ENCODE measurements at places on chromosomes 5 and 9. TPM values are rescaled to one million over a fixed set of nuclear protein-coding genes. Genes with fewer than 3 reads are reported as not detected.
A peak's percentile ranks its signal among the peaks of the same experiment; 100 is the strongest.

The NTNG2 gene
- total RNA-seq, result 10.8 TPM

The ZBTB26 gene
- 9.1 TPM for total RNA-seq

The GFPT2 gene
- total RNA-seq, result 0.52 TPM

The DAB2IP gene
- not detected for total RNA-seq

The EMB gene
- 195 TPM for total RNA-seq

The CAPSL gene
- total RNA-seq, result not detected

The ANKRD33B gene
- total RNA-seq, result 1.2 TPM

The NUDT12 gene
- 3.5 TPM for total RNA-seq

GRCh38 chr5:52693280-52693679, 94.4 kb upstream of the ITGA1 start:
- DNase-seq, result no peak

DNA sequence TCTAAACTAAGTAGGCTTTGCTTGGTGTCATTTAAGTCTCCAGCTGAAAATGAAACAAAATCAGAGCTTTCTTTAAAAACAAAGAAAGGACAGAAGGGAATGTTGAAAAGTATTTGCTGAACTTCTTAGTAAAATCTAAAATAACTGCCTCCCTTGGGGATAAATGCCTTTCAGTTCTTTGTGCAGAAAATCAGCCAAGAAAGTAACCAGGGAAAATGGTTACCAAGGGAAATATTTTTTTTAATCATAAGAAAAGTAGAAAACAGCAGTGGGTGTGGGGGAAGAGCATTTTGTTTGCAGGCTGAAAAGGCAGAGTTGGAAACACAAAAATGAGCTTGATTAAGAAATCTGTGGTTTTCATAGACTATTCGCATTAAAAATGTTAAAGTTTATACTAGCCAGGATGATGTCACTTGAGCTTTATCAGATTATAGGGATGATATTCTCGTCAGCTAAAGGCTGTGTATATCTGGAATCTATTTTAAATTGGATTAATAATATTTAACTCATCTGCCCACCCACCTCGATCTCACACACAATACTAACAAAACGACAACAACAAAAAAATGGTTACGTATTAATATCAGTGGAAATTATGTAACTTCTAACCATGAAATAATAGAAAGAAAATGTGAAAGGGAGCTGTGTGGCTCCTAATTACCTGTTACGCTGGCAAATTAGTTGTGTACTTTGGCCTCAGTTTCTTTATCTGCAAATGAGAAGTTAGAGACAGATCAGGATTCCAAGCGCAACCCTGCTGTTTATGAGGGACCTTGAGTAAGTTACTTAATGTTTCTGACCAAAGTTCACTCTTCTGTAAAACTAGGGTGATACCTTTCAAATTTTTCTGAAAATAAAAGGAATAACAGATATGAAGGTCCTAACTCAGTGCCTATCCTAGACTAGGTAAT, at the start of gene ECM2:
TSS of gene ECM2 (minus strand) at position 51 of the 911 bp plus-strand sequence. CDS start 13,124 bp downstream, outside the sequence.
- DNase-seq, result no peak

GRCh38 chr5:173751266-173751600, 134.8 kb upstream of the BOD1 start:
- no peak for DNase-seq

- DNase-seq, result peak; percentile 81
These were observed at the start of gene SERINC5 for GRCh38 chr5:80255811-80256712. Gene SERINC5, minus strand, starts transcription at chr5:80256048. Its CDS starts 126 bp downstream, at chr5:80255922.

- no peak for DNase-seq
These were observed 8.4 kb upstream of the IRX2 start for GRCh38 chr5:2759696-2760461.

DNA sequence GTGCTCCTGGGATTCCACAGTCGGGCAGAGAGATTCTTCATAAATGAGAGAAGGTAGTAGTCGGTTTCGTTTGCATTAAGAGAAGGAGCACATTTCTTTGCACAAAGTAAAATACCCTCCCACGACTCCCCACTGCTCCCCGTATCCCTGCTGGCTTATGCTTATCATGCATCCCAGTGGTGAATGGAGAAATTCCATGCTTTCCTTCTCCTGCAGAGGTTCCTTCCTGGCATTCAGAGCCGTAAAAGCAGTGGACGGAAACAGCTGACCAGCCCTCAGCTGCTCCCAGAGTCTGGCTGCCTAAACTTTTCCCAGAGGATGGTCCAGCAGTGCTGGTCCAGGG, 93.1 kb downstream of the C9orf152 start:
- no peak for DNase-seq

Measured in naive thymus-derived CD8-positive, alpha-beta T cell (primary cell).